ENCODE measurements at places on chromosomes 7 and 10.

DNA sequence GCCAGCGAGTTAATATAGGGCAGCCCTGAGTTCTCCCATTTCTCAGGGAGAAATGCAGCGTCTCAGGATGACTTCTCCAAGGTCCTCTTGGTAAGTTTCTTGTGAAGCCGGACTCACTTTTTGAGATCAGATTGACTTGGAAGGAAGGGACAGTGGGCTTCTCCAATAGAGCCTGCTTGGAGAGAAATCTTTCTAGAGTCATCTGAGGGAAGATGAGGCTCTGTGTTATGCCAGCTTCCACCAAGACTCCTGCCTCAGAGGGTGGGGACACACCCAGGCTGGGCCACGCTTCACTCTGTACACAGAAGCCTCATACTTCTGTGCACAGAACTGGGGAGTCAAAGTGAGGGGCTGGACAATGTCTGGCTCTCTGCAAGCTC, 5.6 kb downstream of the C10orf105 start:
- no peak for DNase-seq

DNA sequence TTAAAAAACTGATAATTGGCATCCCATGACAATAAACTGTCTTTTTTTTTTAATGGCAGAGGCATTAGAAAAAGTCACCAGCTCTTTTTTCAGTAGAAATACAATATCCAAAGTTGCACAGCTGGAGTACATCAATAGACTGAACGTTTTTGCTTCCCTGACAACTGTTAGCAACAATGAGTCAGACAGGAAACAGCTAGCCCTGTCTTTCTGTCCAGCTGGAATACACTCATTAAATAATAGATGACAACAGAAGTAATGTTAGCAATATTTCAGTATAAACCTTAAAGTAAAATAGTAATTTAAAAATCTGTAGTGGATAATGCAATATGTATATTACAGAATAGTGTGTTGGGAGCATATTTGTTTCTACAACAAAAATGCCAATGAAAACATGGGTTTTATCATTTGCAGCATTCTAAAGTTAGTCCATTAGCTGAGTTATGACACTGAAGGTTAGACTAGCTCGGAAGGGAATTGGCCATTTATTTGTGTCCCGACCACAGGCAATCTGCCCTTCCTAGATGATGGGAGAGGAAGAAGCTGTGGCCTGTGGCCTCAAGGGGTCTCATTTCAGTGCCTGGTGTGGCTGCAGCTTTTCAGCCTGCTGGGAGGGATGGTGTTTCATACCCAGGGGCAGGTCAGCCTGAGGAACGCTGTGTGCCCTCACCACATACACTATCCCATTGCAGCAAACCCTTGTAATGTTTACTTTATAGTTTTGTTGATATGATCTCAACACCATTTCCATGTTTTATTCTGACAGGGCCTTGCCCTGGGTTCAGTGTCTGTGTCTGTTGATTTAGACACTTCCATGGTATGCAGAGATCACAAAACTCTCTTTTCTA, 173.3 kb downstream of the SLC16A9 start:
- no peak for DNase-seq

DNA sequence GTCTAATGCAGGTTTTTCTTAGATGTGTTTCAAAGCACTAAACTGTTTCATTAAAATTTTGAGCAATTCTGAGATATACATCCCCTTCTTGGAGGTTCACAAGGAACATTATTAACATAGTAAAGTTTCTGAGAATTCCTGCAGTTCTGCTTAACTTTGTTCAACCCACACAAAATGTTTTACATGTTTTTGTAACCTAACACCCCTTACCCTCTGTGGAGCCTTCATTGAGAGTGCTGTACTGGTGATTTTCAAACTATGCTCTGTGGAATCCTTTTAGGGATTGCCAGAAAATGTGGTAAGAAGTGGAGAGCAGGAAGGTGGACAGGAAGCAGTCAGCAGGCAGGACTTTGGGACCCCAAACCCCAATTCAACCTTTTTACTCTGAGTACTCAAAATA, 53.6 kb upstream of the ABCB5 start:
- no peak for DNase-seq

GRCh38 chr7:356087-356486, 66.1 kb downstream of the FOXL3 start:
- DNase-seq: no peak

GRCh38 chr10:77633376-77633775, 4.2 kb downstream of the KCNMA1 start:
- DNase-seq: no peak

DNA sequence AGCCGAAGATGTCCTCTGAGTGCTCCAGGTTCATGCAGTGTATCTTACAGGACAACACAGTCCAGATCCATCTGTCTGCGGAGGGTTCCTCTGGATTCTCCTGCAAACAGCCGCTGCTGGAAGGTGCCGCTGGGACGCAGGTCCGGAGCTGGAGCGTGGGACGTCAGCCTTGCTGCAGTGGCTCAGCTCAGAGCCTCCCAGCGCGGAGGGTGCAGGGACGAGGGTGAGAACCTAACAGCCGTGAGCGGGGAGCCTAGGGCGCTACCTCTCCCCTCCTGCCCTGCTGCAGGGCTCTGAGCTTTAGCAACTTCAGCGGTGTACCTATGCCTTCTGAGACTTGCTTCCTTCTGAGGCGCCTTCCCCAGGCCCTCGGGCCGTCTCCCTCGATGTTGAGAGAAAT, 137.6 kb upstream of the TMEM72 start:
- no peak for DNase-seq

DNA sequence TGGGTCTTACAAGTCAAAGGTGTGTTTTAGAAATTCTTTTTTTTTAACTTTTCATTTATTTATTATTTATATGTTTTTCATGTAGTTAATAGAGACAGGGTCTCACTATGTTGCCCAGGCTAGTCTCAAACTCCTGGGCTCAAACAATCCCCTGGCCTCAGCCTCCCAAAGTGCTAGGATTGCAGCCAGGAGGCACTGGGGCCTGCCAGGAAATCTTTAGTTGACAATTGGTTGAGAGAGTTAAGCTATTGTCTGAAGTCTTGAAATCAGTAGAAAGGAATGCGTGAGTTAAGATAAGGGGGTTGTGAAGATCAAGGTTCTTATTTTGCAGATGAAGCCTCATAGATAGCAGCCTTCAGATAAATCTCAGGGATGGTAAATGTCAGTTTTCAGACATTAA, 245.4 kb upstream of the GALNT17 start:
- no peak for DNase-seq

All from effector memory CD4-positive, alpha-beta T cell (primary cell).